ENCODE measurements at places on chromosomes 11 and 22.

DNA sequence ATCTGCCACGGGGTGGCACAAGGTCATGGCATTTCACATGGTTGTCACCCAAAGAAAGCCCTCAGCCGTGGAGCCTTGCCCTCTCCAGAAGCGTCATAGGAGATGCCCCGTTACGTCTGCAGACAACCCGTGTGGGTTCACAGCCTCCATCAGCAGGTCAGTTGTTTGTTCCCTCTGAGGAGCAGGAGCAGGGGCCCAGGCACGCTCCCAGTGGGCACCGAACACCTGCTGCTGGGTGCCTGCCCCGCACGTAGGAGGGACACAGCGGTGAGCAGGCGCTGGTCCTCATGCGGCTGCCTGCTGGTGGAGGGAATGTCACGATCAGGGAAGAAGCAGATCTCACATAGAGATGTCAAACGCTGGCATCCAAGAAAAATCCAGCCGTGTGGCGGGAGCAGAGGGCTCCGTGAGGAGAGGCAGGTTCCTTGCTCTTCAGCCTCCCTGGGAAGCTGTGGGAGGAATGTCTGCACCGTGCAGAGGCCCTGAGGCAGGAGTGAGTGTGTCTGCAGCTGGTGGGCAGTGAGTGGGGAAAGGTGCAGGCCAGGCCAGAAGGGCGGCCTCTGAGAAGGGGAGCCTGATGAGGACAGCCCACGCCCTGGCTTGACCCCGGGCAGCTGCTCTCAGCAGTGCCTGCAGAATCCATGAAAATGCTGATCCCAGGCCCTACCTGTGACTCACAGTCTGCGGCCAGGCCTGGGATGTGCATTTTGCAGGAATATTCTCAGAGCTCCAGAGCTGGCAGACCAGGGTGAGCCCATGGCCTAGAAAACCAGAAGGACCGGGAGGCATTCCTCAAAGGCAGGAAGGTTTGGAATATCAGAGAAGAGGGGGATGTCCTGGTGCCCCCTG lies 36.4 kb upstream of the TH start:
- no peak for DNase-seq

DNA sequence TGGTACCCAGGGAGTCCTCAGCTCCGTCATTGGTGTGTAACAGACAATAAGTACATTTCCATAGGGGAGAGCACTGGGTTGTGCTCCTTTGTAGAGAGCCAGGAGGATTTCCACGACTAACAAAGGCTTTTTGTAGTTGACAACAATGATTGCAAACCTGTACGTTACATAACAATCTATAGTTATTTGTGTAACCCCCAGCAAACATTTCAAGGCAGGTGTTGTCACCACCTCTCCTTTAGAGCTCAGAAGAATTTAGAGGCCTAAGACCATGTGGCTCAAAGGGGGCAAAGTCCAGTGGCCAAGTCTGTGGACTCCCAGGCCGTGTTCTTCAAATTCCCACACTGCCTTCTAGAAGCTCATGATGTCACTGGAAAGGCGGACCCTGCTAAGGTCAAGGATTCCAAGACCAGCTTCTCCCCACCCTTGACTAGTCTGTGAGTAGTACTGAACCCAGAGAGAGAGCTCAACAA lies 15.8 kb downstream of the RPL27A start:
- DNase-seq: no peak

GRCh38 chr22:29166180-29166579 lies 39.5 kb upstream of the EMID1 start:
- DNase-seq: no peak

DNA sequence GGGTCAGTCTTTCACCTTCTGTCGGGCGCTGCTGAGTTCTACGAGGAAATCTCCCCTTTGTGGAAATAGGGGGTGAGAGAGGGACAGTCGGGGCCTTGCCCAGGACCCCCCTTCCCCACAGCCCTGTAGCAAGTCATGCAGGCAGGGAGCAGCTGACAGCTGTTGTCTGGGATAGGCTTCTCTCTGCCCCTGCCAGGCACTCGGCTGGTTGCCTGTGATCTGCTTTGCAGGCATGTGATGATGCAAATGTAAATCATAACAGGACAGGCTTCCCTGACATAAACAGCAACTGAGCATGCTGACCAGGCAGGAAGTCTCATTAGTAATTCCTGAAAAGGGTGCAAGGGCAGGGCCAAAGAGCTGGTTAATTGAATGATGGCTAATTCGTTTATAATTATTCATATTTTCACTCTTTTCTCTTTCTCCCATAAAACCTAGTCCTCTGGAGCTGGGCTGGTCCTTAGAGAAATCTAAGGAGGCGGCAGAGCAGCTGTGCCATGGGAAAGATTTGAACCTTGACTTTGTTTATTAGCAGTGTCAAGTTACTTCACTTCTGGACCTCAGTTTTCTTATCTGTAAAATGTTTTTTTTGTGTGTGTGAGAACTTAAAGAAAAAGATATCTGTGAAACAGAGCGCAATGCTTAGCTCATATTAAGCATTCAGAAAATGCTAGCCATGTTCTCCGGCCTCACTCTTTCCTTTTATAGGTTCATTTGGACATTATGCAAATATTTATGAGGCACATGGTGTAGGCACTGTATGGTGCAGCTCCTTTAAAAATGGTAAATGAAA lies 129.7 kb downstream of the LDLRAD3 start:
- DNase-seq: peak; percentile 55

DNA sequence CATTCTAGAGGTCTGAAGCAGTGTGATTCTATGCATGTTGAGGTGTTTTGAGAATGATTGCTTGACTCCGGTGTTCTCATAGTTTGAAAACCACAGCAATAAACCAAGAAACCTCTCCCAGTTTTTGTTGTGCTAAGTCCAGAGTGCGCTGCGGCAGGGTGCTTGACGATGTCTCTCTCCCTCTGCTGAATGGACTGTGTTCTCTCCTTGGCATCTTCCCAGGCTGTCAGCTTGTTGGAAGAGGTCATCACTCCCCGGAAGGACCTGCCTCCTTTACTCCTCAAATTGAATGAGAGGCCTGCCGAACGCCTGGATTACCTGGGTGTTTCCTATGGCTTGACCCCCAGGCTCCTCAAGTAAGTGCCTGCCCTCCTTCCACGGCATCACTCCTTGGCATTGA lies 31.0 kb downstream of the NAT10 start:
- no peak for DNase-seq

GRCh38 chr11:130269326-130269943 lies 45.3 kb downstream of the ZBTB44 start:
- peak; percentile 35 for DNase-seq

DNA sequence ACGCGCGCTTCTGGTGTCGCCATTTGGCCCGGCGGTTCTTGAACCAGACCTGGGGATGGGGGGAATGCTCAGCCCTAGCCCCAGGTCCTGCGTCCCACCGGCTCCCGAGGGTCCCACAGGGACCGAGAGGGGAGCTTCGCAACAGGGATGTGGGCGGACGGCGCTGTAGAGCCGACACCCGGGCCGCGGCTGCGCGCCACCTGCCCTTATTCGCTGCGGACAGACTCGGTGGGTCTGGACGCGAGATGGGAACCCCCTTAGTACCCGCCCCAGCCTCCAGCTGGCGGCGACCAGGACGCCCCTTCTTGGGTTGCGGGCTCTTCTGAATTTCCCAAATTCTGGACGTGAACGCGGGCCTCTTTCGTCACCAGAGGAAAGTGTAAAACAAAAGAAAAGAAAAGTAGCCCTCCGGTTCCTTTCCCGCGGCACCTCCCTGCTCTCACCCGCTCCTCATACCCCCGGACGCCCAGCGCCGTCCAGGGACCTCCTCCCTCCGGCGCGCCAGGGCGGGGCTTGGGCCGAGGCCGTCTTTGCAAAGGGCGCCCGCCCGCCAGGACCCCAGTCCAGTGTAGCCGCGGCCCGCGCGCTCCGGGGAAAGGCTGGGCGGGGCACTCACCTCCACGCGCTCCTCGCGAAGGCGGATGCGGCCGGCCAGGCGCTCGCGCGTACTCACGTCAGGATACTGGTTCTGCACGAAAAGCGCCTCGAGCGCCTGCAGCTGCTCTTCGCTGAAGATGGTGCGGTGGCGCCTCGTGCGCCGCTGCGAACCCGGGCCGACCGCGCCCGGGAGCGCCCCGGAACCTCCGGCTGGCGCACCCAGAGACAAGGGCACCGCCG lies 827 bp downstream of the GSC2 start:
- no peak for DNase-seq
